ENCODE measurements at places on chromosomes 3 and 15. TPM values are rescaled to one million over a fixed set of nuclear protein-coding genes. Genes with fewer than 3 reads are reported as not detected.

Gene QTRT2
- 18.7 TPM for total RNA-seq

Gene TM4SF1
- 152 TPM for total RNA-seq

Gene FOXB1
- total RNA-seq = not detected

Gene PTPRG
- 15.7 TPM for total RNA-seq

Gene ITGB5
- total RNA-seq = 223 TPM

Gene DNAJA4
- not detected for total RNA-seq

Gene INKA1
- 2.1 TPM for total RNA-seq

Gene SLC24A1
- 3.9 TPM for total RNA-seq

Gene SYNPR
- total RNA-seq = not detected

Gene CKMT1A
- 1.1 TPM for total RNA-seq

Gene LRRIQ4
- not detected for total RNA-seq

Gene PLSCR5
- not detected for total RNA-seq

Gene SPATA12
- 0.14 TPM for total RNA-seq

Gene FGF12
- total RNA-seq = 4.4 TPM

Gene IFT122
- 12.4 TPM for total RNA-seq

GRCh38 chr3:9884555-9885165 lies 4.6 kb upstream of the CIDEC start:
- peak; percentile 29 for DNase-seq

DNA sequence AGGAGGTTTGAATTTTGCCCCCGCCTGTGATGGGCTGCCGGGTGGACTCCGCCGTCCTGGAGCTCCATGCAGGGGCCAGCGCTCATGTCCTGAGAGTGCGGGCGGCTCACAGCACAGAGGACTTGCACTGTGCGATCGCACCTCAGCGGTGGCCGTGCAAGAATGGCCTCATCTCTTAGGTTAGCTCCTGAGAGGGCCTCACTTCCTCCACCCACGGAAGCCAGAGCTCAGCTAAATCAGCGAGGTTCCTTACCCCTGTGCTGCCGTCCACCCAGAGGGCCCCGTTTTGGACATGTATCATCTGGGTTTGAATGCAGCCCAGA lies 72.0 kb upstream of the PCSK6 start:
- DNase-seq = no peak

- DNase-seq = no peak
These were observed 17.8 kb downstream of the ZIC1 start for GRCh38 chr3:147426931-147427330.

- no peak for DNase-seq
These were observed 423.4 kb upstream of the ATP11B start for GRCh38 chr3:182369861-182370260.

GRCh38 chr15:64026591-64026990 lies 19.7 kb downstream of the DAPK2 start:
- no peak for DNase-seq

DNA sequence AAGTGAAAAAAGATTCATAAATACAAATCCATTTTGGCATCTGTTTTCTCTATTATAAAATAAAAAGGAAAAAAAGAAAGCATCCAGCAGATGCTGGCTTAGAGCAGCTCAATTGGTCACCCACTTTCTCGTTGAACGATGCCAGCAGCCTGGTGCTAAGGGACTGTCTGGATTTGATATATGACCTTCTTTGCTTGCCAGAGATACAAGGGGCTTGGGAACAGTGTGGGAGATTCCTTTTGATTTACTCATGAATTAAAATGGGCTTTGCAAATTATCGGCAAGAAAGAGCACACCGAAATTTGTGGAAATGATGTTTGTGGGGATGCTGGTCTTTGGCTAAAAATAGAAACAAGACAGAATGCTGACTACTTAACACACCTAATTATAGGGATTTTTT lies 210.3 kb upstream of the STT3B start:
- DNase-seq = no peak

- no peak for DNase-seq
These were observed 62.1 kb downstream of the CCR1 start for GRCh38 chr3:46146021-46146420.

DNA sequence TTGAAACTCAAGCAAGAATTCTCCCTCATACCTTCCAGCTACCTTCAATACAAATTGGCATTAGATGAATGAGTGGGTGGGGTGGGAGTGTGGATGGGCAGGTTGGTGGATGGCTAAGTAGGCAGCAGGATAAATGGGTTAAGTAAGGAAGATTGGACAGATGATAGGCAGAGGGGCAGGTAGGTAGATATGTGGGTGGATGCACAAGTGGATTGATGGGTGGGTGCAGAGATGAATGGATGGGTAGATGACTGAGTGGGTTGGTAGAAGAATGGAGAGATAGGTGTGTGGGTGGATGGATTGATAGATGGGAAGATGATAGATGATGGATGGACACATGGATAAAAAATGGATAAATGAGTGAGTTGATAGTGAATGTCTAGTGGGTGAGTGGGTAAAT lies 27.6 kb downstream of the VIPR1 start:
- no peak for DNase-seq

DNA sequence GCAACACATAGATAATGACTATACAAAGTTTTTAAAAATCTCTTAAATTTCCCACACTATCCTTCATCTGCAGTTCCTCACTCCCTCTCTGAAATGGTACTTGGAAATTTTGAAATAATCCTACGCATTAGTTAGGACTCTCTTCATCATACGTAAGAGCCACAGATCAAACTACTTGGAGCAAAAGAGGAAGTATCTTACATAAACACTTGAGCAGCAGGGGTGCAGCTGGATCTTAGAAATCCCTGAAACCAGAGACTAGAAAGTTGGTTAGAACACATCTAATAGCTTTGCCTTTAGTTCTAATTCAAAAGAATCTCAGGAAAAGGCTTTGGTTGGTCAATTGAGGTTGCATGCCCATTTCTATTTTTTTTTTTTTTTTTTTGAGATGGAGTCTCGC lies 38.8 kb upstream of the ZNF445 start:
- DNase-seq = no peak

GRCh38 chr3:26307192-26307591 lies 315.4 kb upstream of the LRRC3B start:
- DNase-seq = no peak

- DNase-seq = no peak
These were observed 87.3 kb downstream of the CHRD start for GRCh38 chr3:184467171-184467570.

GRCh38 chr3:126847061-126847460 lies 135.9 kb upstream of the PLXNA1 start:
- no peak for DNase-seq

DNA sequence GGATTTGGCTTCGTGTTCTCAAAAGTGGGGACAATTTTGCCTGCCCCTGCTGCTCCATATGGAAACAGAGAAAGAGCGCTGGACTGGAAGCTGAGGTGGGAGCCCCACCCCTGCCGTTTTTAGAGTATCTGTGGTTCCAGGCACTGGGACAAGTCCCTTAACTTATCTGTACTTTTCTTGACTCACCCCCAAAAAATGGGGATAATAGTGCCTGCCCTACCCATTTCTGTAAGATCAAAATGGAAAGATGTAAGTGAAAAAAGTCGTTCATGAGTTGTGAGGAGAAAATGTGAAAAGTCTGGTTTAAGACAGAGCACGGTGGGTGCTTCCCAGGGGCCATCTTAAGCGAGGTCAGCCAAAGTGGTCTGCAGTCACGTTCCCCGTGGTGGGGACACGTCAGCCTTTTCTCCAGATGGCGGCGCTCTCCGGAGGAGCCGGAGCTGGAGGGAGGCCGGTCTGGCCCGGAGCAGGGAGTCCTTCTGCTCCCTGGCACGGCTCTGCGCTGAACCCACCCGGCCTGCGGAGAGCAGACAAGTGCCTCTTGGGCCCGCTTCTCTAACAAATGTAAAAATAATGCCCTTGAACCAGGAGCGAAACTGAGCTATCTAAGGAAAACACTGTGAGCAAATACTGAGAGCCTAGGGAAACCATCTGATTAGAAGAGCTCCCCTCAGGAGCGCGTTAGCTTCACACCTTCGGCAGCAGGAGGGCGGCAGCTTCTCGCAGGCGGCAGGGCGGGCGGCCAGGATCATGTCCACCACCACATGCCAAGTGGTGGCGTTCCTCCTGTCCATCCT lies at the start of gene CLDN18:
Gene CLDN18, plus strand, starts transcription at position 690 of the 797 bp plus-strand sequence. Its CDS starts 61 bp downstream, at position 751.
- DNase-seq = no peak

DNA sequence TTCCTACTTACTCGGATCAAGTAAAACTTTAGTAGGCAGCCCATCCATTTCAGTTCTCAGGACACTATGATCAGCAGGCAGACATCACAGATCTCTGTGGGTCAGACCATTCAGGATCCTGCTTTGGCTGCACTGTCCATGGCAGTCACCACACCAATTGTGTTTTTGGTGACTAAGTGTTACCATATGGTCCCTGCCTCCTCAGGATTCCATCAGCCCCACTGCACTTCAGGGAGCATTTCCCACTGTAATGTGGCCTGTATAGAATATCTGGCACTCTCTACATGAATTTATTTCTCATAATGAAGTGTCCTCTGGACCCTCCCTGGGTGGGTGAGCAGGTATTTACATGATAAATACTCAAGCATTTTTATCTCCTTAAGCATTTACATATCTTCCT lies 41.3 kb downstream of the ZNF445 start:
- no peak for DNase-seq

- DNase-seq = no peak
These were observed 29.2 kb downstream of the SLC6A11 start for GRCh38 chr3:10845001-10845761.

DNA sequence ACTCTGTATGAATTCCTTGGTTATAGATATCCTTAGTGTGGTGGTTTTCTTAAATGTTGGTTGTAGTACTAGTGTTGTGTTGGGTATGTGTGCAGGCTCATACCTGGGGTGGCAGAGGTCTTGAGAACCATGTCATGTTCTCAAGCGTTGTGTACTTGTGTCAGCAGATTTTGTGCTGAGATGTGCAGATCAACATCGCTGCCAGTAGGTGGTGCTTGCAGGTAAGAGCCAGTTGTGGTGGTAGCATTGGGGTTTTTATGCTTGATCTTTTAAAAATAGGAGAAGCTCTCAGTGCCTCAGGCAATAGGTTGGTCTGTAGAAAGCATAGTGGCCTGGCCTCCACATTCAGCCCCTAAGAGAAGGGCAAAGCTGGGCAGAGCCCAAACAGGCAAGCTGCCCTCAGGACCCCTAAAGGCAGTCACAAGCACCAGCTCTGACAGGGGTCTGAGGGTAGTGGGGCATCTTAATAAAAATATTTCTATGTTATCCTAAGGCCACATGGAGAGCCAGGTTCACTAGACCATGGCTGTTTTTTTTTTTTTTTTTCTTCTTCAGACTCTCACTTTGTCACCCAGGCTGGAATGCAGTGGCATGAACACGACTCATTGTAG lies 164.0 kb downstream of the IL20RB start:
- peak; percentile 65 for DNase-seq

GRCh38 chr15:60674704-60675395 lies 195.9 kb upstream of the ICE2 start:
- no peak for DNase-seq

DNA sequence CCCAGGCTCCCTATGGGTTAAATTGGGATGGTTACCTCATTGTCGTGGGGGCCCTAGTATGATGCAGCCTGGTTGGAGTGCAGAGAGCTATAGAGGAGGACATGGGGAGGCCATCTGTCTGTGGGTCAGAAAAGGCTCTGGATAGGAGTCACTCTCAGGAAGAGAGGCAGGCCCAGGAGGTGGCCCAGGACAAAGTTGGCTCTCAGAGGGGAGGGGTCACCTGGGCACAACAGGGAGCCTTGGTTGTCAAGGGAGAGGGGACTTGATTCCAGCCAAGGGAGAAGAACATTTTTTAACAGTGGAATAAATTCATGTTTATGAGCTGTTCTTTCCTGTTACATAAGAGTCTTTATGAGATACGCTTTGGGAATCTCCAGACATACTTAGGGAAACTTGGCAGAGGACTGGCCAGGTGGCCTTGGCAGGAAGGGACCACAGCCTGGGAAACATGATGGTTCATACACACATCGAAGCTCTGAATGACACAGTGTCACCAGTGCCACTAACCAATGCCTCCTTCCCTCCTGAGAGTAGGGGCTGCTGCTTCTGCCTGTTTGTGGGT lies 27.5 kb upstream of the LCTL start:
- DNase-seq = no peak

- no peak for DNase-seq
These were observed 1.1 kb downstream of the SLC35G2 start for GRCh38 chr3:136819731-136820679.

GRCh38 chr15:70615435-70616310 lies 147.7 kb downstream of the UACA start:
- DNase-seq = no peak

- DNase-seq = no peak
These were observed 8.1 kb downstream of the CFAP100 start for GRCh38 chr3:126402666-126403302.

DNA sequence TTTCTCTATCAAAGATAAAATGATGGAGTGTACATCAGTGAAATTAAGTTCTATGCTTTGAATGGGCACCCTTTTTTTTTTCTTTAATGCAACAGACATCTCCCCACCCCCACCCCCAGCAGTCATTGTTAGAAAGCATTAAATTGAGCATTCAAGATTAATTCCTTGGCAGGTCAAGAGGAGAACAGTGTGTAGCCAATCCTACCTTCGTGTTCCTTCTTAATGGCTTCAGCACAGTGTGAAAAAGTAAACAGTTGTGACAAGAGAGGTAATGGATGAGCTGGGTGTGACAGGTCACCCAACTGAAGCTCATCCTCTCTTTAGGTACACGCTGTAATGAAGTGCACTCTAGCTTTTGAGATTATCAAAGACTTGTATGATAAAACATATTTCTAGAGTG lies 198.5 kb upstream of the RARB start:
- DNase-seq = no peak

GRCh38 chr3:112627919-112628466 lies 12.9 kb downstream of the CCDC80 start:
- no peak for DNase-seq

- DNase-seq = no peak
These were observed 51.7 kb downstream of the CASR start for GRCh38 chr3:122235147-122235546.

DNA sequence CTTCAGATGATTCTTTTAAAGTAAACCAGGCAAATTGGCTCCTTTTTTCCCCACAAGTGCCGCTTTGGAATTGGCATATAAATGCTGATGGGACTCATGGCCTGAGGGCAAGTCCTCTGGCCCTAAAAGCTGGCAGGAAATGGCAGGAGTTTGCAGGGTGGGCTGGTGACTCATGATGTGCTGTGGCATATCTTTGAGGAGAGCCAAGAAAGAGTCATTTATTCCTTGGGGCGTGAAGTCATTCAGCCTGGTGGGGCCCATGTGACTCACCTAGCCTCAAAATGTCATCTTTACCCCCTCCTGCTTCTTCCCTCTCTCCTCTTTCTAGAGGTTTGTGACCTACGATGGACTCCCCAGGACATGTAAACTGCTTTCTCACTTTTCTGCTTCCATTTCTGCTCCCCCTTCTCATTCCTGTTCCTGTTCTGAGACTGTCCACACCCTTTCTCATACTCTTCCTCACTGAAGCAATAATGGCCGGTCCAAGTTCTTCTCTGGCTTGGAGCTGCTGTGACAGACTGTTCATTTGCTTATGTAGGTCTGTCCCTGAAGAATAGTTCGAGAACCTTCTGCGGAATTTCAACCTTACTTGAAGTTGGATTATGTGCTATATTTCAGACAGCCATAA lies 326.1 kb downstream of the SATB1 start:
- DNase-seq = peak; percentile 71

DNA sequence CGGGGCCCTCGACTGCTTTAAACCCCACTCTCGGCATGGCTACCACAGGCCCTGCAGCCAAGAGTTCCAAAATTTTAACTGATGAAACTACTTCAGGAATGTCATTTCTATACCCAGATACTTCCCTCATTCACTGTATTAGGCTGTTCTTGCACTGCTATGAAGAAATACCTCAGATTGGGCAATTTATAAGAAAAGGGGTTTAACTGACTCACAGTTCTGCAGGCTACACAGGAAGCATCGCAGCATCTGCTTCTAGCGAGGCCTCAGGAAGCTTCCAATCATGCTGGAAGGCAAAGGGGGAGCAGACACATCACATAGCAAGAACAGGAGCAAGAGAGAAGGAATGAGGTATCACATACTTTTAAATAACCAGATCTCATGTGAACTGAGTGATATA lies 21.6 kb upstream of the ALCAM start:
- DNase-seq = no peak

Measured in H4 (cell line).